ENCODE measurements at places on chromosomes 7 and 10.

DNA sequence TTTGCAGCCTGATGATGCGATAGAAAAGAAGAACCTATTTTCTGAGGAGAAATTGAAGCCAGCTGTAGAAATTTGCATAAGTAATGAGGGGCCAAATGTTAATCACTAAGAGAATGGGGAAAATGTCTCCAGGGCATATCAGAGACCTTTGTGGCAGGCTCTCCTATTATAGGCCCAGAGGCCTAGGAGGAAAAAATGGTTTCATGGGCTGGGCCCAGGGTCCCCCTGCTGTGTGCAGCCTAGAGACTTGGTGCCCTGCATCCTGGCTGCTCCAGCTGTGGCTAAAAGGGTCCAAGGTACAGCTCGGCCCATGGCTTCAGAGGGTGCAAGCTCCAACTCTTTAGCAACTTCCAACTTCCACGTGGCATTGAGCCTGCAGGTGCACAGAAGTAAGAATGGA, 123.4 kb downstream of the STK31 start:
- no peak for DNase-seq

DNA sequence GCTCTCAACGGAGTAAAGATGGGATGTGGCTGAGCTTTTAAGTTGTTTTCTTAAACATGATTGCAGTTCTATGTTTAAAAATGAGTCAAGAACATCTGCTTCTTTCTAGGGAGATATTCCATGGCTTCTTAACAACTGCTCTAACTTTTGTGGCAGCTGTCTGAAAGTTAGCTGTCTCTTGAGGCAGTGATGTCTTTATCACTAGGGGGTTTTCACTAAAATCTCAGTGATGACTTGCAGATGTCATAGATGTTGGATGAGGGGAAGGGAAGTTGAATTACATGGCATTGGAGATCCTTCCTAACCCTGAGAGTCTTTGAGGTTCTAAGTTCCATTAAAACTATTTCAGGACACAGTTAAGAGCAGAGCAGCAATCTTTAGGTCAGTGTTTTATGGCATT, 43.5 kb downstream of the PRKG1 start:
- no peak for DNase-seq

GRCh38 chr7:92110857-92111256, 23.4 kb downstream of the CYP51A1 start:
- no peak for DNase-seq

- DNase-seq = no peak
Measured at GRCh38 chr10:100781145-100781665, 35.8 kb downstream of the PAX2 start.

DNA sequence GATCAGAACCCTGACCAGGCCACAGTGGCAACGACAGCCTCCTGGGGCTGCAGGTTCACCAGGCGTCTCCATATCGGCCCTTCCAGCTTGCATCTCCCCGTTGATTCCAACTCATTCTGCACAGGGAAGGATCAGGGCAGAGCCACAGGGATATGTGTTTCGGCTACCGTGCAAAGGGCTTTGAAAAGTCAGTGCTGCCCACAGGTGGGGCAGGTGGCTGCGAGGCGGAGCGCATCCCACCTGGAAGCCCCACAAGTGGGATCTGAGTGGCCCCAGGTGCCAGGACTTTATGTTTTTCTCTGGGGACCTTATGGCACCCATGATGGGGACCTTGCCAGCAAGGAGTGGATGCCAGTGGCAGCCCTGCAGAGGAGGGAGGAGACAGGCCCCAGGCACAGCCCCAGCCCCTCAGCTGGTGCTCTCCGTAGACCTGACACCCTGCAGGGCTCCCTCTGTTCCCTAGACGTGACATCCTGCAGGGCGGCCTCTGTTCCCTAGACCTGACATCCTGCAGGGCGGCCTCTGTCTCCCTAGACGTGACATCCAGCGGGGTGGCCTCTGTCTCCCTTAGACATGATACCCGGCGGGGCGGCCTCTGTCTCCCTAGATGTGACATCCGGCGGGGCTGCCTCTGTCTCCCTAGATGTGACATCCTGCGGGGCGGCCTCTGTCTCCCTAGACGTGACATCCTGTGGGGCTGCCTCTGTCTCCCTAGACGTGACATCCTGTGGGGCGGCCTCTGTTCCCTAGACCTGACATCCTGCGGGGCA, 189.4 kb downstream of the ELFN1 start:
- no peak for DNase-seq

DNA sequence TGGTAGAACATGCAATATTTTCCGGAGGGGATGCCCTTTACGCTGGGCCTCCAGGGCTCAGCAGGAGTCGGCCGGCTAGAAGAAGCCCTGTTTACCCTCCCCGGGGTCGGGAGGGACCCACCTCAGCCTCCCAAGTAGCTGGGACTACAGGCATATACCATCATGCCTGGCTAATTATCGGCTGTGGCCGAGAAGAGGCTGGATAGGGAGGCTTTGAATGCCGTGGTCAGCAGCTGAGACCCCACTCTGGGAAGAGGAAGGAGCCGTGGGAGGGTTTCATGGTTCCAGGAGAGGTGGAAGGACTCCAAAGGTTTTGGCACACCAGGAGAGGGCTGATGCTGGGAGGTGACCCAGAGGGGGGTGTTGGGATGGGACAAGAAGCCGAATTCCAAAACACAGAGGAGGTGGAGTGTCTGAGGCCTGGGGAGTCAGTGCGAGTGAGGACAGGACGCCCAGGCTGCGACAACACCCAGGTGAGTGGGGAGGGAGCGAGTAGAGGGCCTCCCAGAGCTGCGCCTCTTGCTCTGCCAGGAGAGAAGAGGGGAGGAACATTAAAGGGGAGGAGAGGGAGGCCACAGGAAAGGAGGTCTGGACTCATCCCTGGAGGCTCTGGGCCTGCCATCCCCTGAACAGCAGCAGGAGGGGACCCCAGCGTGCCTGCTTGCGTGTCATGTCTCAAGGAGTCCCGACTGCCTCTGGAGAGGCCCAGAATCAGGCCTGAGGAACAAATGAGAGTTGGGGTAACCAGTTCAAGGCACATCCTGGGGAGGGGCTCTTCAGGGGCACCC, 19.6 kb downstream of the GRID2IP start:
- DNase-seq = no peak

DNA sequence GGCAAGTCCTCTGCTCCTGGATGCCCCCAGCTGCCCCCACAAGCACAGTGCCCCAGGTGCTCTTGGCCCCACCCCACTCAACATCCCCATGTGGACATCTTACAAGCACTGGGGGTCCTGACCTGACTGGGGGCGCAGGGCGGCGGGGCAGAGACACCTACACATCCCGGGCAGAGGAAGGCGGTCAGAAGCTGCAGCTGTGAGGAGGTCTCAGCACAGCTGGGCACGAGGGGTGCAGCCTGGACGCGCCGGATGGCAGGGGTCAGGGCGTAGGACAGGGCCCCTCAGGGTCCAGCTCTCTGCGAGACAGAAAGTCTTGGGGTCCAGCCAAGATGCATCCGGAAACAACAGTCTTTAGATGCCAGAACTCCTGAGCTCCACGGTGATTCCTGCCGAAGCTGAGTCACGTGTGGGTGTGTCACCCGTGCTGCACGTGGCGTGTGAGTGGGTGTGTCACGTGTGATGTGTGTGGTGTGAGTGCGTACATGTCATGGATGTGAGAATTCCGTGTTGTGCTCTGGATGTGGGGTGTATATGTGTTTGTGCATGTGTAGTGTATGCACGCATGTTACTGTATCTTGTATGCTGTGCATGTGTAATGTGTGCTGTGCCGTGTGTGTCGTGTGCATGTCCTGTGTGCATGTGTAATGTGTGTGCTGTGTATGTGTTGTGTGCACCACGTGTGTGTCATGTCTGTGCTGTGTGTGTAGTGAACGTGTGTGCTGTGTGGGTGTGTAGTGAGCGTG, 5.1 kb downstream of the VENTX start:
- no peak for DNase-seq

GRCh38 chr10:37712489-37713131, 144.8 kb downstream of the ZNF248 start:
- DNase-seq = no peak

DNA sequence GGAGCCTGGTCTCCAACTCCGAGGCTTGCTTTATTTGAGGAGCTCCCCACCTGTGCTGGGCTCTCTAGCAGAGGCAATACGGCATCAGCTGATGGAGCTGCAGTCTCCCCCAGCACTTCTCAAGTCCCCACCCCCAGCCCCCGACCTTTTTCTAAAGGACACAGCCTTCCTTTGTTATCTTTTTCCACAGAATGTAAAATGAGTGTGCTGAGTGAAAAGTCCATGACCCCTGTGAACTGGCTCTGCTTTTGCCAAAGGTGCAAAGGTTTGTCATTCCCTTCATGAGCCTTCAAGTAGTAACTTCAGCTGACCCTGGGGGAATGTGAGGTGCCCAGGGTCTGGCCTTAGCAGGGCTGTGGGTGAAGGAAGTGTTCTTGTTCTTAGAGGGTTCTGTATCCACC, 25.5 kb downstream of the LRRC4 start:
- DNase-seq = no peak
